ENCODE measurements at places on chromosomes 12 and 14.

- DNase-seq, result no peak
Measured at GRCh38 chr12:2111826-2112225, 59.0 kb downstream of the CACNA1C start.

DNA sequence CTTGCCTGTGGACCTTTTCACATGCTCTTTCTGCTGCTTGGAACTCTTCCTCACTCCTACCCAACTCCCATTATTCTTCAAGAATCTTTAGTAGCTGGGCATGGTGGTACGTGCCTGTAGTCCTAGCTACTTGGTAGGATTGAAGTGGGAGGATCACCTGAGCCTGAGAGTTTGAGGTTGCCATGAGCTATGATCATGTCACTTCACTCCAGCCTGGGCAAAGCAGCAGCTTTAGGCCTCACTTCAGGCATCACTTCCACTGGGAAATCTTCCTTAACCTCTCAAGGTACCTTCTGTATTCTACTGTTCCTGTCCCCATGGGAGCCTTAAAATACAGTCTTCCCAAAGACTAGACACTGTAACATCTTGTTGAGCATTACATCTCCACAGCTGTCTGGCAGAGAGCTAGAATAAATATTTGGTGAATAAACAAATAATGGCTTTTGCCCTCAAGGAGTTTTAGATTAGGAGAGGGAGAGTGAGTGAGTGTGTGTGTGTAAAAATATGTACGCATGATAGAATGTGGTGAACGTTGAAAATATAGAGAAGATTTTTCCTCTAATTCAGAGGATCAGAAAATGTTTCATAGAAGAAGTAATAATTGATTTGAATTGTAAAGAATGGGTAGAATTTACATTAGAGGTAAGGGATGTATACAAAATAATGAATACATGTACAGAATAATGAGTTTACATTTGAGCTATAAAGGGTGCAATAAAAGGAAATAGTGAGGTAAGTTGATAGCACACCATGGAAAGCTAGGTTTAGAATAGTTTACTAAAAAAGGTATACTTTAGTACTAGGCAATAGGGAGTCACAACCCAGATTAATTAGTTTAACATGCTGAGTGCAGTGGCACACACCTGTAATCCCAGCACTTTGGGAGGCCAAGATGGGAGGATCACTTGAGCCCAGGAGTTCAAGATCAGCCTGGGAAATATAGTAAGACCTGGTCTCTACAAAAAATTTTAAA, 29.2 kb upstream of the BMAL2 start:
- no peak for DNase-seq

DNA sequence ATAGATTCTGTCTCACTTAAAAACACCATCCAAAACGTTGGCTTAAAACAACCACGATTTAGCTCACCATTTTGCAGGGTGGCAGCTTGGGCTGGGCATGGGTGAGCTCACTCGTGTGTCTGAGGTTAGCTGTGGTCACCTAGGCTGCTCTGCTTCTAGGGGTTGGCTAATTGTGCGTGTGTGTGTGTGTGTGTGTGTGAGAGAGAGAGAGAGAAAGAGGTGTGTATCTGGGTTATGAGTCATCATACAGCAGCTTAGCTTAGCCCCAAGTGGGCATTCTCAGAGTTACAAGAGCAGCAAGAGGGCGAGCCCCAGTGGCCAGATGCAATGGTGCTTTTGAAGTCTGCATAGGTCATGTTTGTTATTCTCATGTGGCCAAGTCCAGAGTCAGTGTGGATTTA, 6.0 kb downstream of the FBXW8 start:
- DNase-seq, result no peak

DNA sequence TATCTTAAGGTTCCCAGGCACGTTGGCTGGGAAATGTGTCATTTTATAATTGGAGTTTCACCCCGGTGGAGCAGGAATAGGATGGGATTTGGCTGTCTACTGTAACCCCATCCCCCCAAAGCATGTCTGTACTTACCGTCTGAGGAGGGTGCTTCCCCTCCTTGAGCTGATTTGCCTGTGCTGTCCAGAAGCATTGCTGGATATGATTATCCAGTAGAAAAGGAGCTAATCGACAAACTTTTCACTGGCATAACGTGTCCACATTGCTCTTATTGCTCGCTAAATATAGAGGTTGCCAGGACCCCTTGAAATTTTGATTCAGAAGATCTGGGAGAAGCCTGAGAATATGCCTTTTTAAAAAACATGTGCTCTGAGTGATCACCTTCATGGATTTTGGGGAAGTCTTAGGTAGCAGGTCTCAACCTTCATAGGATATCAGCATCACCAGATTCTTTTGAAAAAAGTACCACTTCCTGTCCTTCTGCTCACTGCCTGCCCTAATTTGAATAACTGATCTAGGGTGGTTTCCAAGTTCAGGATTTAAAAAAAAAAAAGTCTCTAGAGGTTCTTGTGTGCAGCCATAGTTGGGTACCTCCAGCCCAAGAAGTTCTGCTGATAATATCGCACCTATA, 80.4 kb upstream of the KCNA1 start:
- DNase-seq, result no peak

GRCh38 chr12:64459394-64459891, 7.5 kb downstream of the TBK1 start:
- DNase-seq, result no peak

DNA sequence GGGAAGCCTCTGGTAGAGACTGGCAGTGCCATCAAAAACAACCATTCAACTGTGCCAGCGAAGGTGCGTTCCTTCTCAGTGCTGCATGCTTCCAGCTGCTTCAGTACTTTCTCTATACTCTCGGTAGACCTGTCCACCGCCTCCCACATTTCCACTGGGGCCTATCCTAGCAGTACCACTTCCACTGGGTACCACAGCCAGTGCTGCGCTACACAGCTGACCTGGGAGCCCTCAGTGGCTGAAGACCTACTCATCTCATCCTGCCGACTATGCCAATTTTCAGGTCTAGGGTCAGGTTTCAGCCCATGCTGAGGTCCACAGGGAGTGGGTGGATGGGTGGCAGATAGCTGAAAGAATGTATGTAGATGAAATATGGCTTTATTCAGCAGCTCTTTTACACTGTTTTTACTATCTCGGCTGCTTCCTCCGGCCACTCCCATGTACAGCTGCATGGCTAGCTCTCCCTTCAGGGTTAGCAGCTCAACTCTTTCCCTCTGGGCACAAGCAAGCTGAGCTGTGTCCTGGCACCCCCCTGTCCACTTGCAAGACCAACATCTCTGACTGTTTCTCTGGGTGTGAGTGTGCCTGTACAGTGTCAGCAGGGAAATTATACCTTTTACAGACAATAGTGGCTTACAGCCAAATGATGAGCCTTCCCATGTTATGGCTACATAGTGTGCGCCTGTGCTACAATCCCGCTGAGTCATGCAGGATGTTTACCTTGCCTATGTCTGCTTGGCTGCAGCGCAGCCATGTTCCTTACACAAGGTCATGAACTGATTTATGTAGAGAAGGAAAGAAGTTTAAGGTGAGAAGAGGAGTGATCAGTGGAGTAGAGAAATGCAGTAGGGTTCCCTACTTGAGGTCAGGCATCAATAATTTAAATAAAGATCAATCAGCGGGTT, 125.7 kb upstream of the DDHD1 start:
- no peak for DNase-seq

- no peak for DNase-seq
Measured at GRCh38 chr12:47990351-47991105, 13.7 kb downstream of the COL2A1 start.

DNA sequence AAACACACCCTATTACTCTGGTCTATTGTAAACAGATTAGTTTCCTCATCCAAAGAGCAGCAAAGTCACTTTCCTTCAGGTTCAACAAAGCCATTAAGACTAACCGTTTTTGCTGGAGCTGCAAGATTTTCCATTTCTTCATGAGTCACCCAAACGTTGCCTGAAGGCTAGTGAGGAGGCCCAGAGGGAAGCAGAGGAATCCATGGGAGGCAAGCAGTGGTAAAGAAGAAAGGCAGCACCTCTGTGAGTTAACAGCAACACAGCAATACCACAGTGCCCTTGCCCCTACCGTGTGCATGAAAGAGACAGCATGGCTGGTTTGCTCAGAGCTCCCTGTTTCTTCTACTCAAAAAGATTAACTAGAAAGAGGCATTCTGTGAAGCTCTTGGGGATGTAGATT, 206.3 kb downstream of the ACSS3 start:
- DNase-seq, result no peak

GRCh38 chr12:107568718-107569117, 116.9 kb upstream of the PWP1 start:
- no peak for DNase-seq

- no peak for DNase-seq
Measured at GRCh38 chr14:63717702-63718101, 10.2 kb downstream of the SGPP1 start.

GRCh38 chr12:10111451-10111850, 12.7 kb upstream of the CLEC1A start:
- no peak for DNase-seq

- DNase-seq, result no peak
Measured at GRCh38 chr12:19726592-19726991, 287.3 kb downstream of the AEBP2 start.

GRCh38 chr12:84270470-84271140, 642.0 kb downstream of the SLC6A15 start:
- no peak for DNase-seq

DNA sequence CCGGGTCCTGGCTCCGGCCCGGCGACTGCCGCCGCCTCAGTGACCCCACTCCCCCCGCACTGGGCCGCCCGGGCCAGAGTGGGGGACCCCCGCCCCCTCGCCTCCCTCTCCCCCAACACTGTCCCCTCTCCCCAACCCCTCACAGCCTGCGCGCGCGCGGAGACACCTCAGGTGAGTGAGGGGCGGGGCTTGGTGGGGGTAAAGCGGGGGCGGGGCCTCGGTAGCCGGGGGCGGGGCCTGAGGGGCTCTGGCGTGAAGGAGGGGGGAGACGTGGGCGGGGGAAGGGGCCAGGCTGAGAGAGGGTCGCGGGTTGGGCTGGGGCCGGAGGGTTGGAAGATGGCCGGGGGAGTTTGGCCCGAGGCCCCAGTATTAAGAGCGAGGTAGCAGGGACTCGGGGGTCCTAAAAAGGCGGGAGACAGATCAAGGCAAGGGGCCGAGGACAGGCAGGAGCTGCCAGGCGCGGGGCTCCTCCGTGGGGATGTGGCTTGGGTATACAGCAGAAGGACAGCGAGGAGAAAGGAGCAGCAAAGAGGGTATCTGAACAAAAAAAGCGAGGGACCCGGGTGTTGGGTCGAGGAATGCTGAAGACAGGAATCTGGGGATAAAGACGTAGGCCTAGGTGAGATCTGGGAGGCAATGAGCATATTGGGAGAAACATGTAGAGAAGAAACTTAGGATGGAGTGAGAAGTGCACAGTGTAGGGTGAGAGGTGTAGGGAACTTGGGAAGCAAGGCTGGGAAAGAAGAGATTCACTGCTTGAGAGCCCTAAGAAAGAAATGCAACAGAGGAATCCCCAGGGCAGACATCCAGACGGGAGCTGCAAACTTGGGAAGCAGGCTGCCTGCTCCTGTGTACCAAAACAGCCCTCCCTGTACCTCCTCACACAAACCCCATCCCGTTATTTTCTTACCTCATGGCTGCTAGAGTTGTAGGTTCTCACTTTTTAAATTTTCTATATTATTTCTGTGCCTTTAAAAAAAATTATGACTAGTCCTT, 10.8 kb downstream of the SUOX start:
- DNase-seq, result no peak

GRCh38 chr12:6775185-6776174, 3.2 kb downstream of the LAG3 start:
- DNase-seq, result no peak

DNA sequence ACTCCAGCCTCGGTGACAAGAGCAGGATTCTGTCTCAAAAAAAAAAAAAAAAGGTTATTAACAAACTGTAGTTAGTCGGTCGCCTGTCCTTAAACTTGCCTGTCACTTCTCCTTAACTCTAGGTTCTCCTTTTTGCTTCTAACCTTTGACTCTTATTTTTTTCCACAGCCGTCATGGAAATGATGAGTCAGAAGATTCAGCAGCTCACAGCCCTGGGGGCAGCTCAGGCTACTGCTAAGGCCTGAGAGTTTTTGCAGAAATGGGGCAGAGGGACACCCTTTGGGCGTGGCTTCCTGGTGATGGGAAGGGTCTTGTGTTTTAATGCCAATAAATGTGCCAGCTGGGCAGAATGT, 418 bp upstream of the MYG1 start:
- peak; percentile 24 for DNase-seq

DNA sequence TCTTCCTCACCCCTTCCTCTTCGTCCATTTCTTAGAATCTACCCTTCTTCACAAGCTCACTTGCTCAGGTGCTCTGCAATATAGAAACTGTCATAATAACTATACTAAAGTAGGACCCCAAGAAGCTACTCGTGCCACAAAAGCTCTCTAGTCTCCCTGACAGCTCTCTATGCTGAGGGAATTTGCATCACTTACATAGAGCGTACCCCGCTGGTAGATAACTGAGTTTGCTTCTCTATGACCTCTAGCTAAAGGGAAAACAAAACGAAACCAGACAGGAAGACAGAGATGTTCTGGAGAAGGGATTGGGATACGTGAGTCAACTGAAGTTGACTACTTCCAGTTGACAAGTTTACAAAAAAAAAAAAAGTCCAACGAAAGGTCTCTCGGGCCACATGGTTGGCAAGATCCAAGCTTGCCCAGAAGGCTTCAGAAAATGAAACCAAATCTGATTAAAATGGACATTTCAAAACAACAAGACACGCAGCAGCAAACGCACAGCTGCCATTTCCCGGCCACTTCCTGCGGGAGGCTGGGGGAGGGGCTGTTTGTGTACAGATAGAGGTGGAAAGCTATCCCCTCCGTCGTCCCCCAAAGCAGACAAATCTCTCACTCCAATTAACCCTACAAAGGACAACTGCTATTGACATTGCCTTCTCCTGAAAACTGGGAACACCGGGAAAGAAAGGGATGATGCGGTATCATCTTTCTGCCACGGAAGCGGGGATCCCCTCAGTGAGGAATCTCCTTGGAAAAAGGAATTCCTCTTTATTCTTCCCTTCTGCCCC, 1.3 kb downstream of the BAZ2A start:
- peak; percentile 56 for DNase-seq

- no peak for DNase-seq
Measured at GRCh38 chr14:36513451-36514277, 6.4 kb downstream of the NKX2-1 start.

DNA sequence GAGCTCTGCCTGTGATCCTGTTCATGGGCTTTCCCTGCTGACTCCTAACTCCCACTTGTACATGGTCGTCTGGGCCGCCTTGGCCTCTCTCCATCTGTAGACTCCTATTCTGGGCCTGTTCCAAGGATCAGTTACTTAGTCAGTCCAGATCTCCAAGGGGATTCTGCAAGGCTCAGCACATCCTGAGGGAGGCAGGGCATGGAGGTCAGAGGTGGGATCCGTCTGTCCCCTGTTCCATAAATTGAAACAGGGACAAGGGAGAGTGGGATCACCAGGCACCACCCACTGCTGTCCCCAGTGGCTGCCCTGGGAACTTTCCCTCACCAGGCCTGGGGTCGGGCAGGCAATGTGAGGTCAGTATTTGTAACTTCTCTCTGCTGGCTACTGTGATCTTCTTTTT, 43.5 kb downstream of the KCTD10 start:
- no peak for DNase-seq

DNA sequence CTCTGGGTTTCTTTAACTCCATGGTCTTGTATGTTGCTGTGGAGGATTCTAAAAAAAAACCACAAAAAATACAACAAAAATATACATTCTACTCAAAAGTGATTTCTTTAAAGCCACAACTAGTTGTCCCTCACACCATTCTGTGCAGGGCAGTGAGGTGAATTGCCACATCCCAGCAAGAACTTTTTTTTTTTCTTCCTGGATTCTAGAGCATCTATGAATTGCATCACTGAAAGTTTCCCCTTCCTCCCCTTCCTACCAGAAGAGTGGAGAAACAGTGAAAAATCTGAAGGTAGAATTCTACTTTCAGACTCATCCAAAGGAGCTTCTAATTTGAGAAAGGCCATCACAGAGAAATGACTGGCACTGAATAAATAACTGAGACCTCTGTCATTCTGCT, 395.3 kb downstream of the AEBP2 start:
- DNase-seq, result no peak

GRCh38 chr12:131194166-131194565, 240.5 kb downstream of the ADGRD1 start:
- DNase-seq, result no peak

Data from stimulated activated CD4-positive, alpha-beta T cell treated with anti-CD3 and anti-CD28 coated beads, Interleukin-12 subunit alpha, Interleukin-12 subunit beta, amount 100 ng/mL, for 24 hours (primary cell).